ENCODE measurements at places on chromosomes 11 and 22.
A peak's percentile ranks its signal among the peaks of the same experiment; 100 is the strongest.

GRCh38 chr22:40029189-40029890 is 34.6 kb downstream of the FAM83F start:
- DNase-seq: no peak

- DNase-seq: no peak
These were observed 12.2 kb upstream of the VWCE start for GRCh38 chr11:61307354-61307753.

DNA sequence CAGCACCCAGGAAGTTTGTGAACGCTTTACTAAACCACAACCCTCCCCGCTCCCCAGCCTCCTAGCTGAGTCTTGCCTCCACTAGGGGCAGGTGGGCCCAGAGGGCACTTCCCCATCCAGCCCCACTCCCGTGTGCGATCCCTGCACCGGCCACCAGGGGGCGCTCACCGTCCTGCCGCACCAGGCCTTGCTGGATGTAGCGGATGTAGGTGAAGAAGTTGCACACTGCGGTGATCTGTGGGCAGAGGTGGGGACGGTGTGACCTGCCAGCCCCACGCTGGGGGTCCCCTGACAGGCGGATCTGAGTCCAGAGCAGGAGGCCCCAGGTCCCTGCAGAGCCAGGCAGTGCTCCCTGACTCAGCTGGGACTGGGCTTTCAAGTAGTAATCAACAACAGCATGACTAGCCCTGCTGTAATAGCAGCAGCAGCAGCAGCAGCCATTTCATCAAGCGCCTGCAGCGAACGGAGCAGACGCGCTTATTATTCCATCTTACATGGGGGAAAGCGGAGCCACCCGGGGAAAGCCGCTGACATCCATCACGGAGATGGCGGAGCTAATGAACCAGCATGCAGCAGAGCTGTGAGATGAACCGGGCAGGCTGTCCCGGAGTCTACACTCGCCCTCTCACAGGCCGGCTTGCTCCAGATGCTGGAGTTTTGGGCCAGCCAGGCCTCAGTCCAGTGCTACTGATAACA is 7.9 kb upstream of the FADS3 start:
- peak; percentile 82 for DNase-seq

GRCh38 chr11:114075891-114076441 is 16.5 kb downstream of the ZBTB16 start:
- peak; percentile 45 for DNase-seq
